ENCODE measurements at places on chromosomes 5 and 9.
A peak's percentile ranks its signal among the peaks of the same experiment; 100 is the strongest.

DNA sequence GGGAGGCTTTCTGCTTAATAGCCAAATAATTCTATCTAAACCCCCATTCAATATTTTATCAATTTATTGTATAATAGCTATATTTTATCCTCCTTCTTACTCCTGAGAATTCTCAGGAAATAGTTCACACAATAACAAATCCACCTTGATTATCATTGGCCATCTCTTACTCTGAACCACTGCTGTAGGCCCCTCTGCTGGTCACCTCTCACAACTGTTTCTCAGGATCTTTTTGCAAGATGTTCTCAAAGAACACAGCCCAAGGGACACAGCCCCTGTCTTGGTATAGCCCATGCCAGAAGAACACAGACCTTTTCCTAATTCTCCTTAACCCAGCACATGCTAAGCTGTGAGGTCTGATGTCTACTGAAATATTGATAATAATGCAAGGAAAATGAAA lies 74.9 kb upstream of the HTR4 start:
- peaks cover 21% of the 10 kb centered on the region for H3K4me1 ChIP-seq
- no peaks in the 10 kb centered on the region for H3K27me3 ChIP-seq
- no peaks in the 10 kb centered on the region for H3K36me3 ChIP-seq
- no peak for DNase-seq
- H3K4me3 ChIP-seq, result no peak overlapping the region

- H3K36me3 ChIP-seq, result no peaks in the 10 kb centered on the region
- H3K4me1 ChIP-seq, result peaks cover 13% of the 10 kb centered on the region
Measured at GRCh38 chr5:172749881-172750633, 20.9 kb downstream of the DUSP1 start.

- H3K27me3 ChIP-seq, result no peaks in the 10 kb centered on the region
- H3K36me3 ChIP-seq, result peaks cover 15% of the 10 kb centered on the region
- no peak for DNase-seq
Measured at GRCh38 chr9:132002643-132003318, 76.9 kb downstream of the MED27 start.

DNA sequence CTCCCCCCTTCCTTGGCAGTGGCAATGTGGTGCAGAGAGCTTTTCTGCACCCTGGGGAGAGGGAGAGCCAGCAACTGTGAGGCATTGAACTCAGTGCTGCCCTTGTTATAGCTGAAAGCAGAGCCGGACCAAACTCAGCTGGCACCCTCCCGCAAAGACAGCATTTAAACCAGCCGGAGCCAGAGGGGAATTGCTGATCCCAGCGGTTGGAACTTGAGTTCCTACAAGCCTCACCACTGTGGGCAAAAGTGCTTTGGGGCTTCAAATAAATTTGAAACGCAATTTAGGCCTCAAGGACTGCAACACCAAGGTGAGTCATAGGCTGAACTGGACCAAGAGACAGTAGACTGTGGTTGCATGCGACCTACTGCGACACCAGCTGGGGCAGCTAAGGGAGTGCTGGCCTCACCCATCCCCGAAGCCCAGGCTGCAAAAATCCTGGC lies 207.6 kb upstream of the CDKN2B start:
- DNase-seq, result no peak
- no peak overlapping the region for H3K4me3 ChIP-seq
- no peaks in the 10 kb centered on the region for H3K4me1 ChIP-seq
- no peaks in the 10 kb centered on the region for H3K27me3 ChIP-seq

- no peaks in the 10 kb centered on the region for H3K4me1 ChIP-seq
- no peak overlapping the region for H3K4me3 ChIP-seq
- no peaks in the 10 kb centered on the region for H3K27me3 ChIP-seq
- H3K27ac ChIP-seq, result no peak overlapping the region
- H3K36me3 ChIP-seq, result peaks cover 2% of the 10 kb centered on the region
Measured at GRCh38 chr9:130894546-130894945, 2.1 kb downstream of the QRFP start.

DNA sequence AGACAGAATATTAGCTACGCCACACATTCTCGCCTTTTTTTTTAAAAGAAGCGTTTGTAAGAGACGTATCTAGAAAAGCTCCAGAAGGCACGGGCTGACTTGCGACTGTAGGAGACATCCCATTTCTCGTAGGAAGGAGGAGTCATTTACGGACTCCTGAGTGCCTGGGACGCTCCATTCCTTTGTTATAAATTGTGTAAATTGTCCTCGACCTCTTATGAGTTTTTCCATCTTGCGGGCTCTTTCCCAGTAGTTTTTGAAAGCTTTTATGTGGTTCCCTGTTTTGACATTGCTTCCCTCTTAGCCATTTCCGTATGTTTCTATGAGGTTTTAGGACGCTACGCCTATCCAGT lies 1.0 kb downstream of the RABL6 start:
- H3K27ac ChIP-seq, result peak overlapping the region; percentile 68
- H3K27me3 ChIP-seq, result no peaks in the 10 kb centered on the region
- H3K4me3 ChIP-seq, result peak overlapping the region; percentile 86
- no peak for DNase-seq

DNA sequence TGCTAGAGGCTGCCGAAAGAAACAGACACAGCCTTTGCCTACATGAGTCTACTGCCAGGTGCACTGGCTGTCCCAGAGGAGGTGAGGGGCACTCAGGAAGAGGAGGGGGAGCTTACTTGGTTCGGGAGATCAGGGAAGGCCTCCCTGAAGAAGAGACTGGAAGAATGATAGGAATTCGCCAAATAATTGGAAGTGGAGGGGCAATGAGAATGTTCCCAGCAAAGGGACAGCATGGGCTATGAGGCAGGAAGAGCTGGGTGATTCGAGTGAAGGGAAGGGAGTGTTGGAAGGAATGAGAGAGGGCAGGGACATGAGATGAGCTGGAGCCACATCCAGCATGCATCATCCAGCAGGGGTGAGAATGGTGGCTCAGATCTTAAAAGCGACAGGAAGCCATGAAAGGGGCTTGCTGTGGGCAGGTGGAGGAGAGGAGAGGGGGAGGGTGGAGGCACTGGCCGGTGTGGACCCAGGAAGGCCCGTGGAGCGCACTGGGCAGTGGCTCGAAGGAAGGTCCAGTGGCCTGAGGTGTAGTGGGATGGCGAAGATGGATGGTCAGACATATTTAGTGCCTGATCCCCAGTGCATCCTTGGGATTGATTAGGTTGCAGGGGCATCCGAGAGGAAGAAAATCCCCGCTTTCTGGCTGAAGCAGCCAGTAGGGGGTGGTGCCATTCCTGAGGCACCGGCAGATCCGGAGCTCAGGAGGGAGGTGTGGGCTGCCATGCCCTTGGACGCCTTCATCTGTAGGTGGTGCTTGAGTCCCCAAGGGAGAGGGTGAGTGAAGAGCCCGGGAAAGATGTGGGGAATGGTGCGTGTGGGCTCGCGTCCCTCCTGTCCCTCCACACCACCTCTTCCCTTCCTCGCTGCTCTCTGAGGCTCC lies 53.5 kb upstream of the GARNL3 start:
- no peak overlapping the region for H3K27ac ChIP-seq
- peaks cover 5% of the 10 kb centered on the region for H3K4me1 ChIP-seq
- peaks cover 5% of the 10 kb centered on the region for H3K36me3 ChIP-seq
- no peaks in the 10 kb centered on the region for H3K27me3 ChIP-seq
- no peak overlapping the region for H3K4me3 ChIP-seq

- DNase-seq, result no peak
- H3K36me3 ChIP-seq, result no peaks in the 10 kb centered on the region
- no peak overlapping the region for H3K4me3 ChIP-seq
- no peak overlapping the region for H3K27ac ChIP-seq
- H3K4me1 ChIP-seq, result no peaks in the 10 kb centered on the region
Measured at GRCh38 chr5:9466697-9467096, 79.2 kb downstream of the SEMA5A start.

DNA sequence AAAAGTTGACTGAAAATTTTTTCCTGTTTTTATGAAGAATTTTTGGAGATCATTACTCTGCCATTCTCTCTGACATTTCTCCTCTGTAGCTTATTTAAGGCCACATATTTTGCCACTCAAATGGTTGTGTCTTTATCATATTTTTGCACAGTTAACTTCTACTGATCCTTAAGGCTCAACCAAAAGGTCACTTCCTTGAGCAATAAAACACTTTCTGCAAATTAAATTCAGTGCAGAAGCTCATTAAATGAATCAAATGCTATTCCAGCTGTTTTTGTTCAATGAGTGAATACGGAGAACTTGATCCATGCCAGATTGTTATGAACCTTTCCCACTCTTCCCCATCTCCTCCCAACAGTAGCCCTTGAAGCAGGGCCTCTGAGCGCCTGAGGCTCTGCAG lies 93.8 kb upstream of the EPB41L4A start:
- H3K36me3 ChIP-seq, result peaks cover 2% of the 10 kb centered on the region
- DNase-seq, result no peak
- no peaks in the 10 kb centered on the region for H3K27me3 ChIP-seq
- H3K4me1 ChIP-seq, result peaks cover 6% of the 10 kb centered on the region
- no peak overlapping the region for H3K27ac ChIP-seq

GRCh38 chr9:104858271-104858670 lies 69.7 kb downstream of the ABCA1 start:
- no peak overlapping the region for H3K4me3 ChIP-seq
- H3K36me3 ChIP-seq, result peaks cover 23% of the 10 kb centered on the region
- no peak for DNase-seq
- H3K4me1 ChIP-seq, result peaks cover 5% of the 10 kb centered on the region

DNA sequence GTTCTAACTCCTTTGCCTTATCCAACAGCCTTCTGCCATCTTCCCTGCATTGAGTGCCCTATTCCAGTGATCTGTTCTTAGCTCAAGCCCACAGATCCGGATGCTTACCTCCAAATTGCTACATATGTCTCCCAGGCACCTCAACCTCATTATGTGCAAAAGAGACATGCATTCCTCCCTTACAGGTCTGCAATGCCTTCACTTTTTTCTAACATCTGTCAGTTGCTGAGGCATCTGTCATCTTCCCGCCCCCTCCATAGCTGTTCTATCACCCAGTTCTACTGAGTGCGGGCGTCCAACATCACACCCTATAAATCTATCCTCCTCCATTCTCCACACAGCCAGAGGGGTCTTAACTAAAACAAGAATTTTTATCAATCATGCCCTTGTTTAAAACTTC lies 20.1 kb downstream of the NMRK1 start:
- no peaks in the 10 kb centered on the region for H3K27me3 ChIP-seq
- no peak overlapping the region for H3K4me3 ChIP-seq
- peaks cover 9% of the 10 kb centered on the region for H3K4me1 ChIP-seq
- DNase-seq, result no peak
- peaks cover 1% of the 10 kb centered on the region for H3K36me3 ChIP-seq
- no peak overlapping the region for H3K27ac ChIP-seq

DNA sequence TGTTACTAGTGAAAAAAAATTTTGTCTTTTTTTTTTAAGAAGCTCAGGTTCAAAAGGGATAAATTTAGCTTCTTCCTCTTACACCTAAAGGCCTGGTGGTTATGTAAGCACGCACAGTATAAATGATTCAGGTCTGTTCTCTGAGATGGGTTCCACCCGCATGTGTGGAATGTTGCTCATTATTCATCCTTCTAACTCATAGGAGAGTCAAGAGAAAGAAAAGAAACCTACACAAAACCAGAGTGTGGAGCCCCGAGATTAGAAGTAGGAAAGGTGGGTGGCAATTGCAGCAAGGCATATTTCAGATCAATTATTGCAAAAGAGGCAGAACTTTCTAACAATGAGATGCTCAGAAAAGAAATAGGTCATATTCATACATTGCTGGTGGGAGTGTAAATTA lies 13.5 kb downstream of the PLAC8L1 start:
- no peak overlapping the region for H3K4me3 ChIP-seq
- no peaks in the 10 kb centered on the region for H3K36me3 ChIP-seq
- H3K27me3 ChIP-seq, result no peaks in the 10 kb centered on the region
- H3K4me1 ChIP-seq, result no peaks in the 10 kb centered on the region

GRCh38 chr9:127172066-127172707 lies 49.8 kb upstream of the ANGPTL2 start:
- no peak overlapping the region for H3K27ac ChIP-seq
- DNase-seq, result no peak
- H3K4me3 ChIP-seq, result no peak overlapping the region
- H3K27me3 ChIP-seq, result no peaks in the 10 kb centered on the region

DNA sequence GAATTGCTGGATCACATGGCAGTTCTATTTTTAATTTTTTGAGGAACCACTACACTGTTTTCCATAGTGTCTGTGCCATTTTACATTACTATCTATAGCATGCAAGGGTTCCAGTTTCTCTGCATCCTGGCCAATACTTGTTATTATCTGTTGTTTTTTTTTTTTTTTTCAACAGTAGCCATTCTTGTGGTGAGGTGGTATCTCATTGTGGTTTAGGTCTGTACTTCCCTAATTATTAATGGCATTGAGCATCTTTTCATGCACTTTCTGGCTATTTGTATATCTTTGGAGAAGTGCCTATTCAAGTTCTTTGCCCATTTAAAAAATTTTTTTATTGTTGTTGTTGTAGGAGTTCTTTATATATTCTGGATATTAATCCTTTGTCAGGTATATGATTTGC lies 97.7 kb downstream of the GDNF start:
- no peak overlapping the region for H3K27ac ChIP-seq
- DNase-seq, result no peak
- H3K36me3 ChIP-seq, result peaks cover 48% of the 10 kb centered on the region
- H3K4me3 ChIP-seq, result no peak overlapping the region
- H3K27me3 ChIP-seq, result no peaks in the 10 kb centered on the region

GRCh38 chr9:111118256-111118948 lies 80.1 kb upstream of the LPAR1 start:
- no peaks in the 10 kb centered on the region for H3K36me3 ChIP-seq
- no peak for DNase-seq
- no peak overlapping the region for H3K27ac ChIP-seq
- no peaks in the 10 kb centered on the region for H3K4me1 ChIP-seq
- no peak overlapping the region for H3K4me3 ChIP-seq
- H3K27me3 ChIP-seq, result no peaks in the 10 kb centered on the region

DNA sequence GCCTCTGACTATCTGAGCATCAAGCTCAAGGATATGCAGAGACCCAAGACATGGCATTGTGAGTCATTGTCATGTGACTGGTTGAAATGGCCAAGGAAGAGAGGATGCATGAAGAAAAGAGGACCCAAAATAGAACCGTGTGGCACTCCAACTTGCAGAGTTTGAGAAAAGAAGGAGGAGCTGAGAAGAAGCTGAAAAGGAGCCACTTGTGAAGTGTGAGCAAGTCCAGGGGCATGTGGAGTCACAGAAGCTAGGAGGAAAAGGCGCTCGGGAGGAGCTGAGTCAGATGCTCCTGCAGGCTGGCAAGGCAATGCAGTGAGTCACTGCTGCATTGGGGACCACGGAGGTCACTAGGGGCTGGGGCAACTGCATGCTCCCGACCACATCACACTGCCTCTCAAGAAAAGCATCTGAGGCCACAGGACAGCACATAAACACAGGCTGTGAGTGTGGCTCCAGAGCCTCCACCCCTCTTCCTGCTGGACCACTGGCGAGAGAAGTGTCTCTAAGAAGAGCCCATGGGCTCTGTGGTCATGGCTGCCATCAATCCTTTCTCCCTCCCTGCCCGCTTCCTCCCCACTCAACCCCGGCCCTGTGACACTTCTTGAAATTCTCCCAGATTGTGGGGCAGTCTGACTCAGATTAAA lies 197.6 kb downstream of the DRD1 start:
- DNase-seq, result no peak
- no peak overlapping the region for H3K27ac ChIP-seq
- peaks cover 12% of the 10 kb centered on the region for H3K27me3 ChIP-seq
- H3K4me1 ChIP-seq, result no peaks in the 10 kb centered on the region
- no peaks in the 10 kb centered on the region for H3K36me3 ChIP-seq

GRCh38 chr5:76143884-76144283 lies 60.7 kb downstream of the SV2C start:
- H3K4me3 ChIP-seq, result no peak overlapping the region
- no peaks in the 10 kb centered on the region for H3K4me1 ChIP-seq
- no peaks in the 10 kb centered on the region for H3K27me3 ChIP-seq
- no peak overlapping the region for H3K27ac ChIP-seq
- no peak for DNase-seq

- no peaks in the 10 kb centered on the region for H3K27me3 ChIP-seq
- peaks cover 38% of the 10 kb centered on the region for H3K36me3 ChIP-seq
- no peak for DNase-seq
- peaks cover 5% of the 10 kb centered on the region for H3K4me1 ChIP-seq
- no peak overlapping the region for H3K27ac ChIP-seq
Measured at GRCh38 chr5:127055880-127056653, 17.2 kb downstream of the C5orf63 start.
